Thoracic aorta (tissue), 2 donors: ENCODE measurements at places on chromosomes 6 and 20.

DNA sequence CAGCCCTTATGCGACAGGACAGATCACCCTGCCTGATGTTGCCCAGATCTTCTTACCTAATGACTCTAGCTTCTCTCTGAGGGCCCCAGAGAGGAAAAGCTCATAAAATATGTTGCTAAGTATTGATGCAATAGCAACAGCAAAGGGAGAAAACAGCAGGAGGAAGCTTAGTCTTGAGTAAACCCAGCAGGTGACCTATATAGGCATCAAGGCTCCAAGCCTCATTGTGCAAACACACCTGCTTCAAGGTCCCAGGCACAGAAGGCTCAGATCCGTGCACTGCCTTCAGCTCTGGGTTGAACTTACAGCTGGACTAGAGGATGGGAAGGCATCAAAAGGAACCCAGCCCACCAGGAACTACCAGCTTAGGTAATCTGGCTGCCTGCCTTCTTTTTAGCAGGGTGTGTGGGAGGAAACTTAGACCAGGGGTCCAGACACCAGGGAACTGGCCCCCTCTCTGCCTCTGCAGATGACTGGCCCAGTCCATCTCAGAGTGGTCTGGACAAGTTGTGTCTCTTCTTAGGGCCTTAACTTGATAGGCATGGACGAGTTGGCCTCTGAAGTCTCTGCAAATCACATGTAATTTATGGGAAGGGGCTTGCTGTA, 34.4 kb downstream of the TGM3 start:
- H3K27ac ChIP-seq: no peak overlapping the region
- no peaks in the 10 kb centered on the region for H3K36me3 ChIP-seq
- H3K4me1 ChIP-seq: no peaks in the 10 kb centered on the region
- DNase-seq: no peak
- H3K27me3 ChIP-seq: no peaks in the 10 kb centered on the region

- no peak overlapping the region for H3K27ac ChIP-seq
- H3K27me3 ChIP-seq: no peaks in the 10 kb centered on the region
- H3K4me1 ChIP-seq: no peaks in the 10 kb centered on the region
- H3K4me3 ChIP-seq: no peak overlapping the region
- no peak for DNase-seq
- H3K36me3 ChIP-seq: no peaks in the 10 kb centered on the region
These were observed 126.1 kb downstream of the TFAP2C start for GRCh38 chr20:56755201-56755600.

DNA sequence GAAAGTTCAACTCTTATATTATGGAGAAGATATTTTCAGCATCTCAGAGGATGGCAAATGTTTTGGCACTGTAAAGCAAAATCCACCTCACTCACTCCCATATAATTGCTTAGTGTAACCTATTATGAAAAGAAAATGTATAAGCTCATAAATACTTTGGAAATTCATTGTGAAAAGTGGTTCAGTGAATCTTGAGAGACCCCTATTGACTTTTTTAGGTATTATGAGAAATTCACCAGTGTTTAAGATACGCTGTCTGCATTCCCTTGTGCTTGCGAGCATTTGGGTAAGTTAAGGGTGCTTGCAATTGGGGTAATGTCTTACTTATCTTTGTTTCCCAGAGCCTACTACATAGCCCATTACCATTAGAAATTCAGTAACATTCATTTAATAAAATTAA, 66.3 kb upstream of the BMP5 start:
- H3K4me1 ChIP-seq: no peaks in the 10 kb centered on the region
- H3K27me3 ChIP-seq: no peaks in the 10 kb centered on the region

GRCh38 chr6:96836631-96837080, 621 bp downstream of the GPR63 start:
- no peak for DNase-seq
- no peaks in the 10 kb centered on the region for H3K36me3 ChIP-seq
- H3K4me3 ChIP-seq: peak overlapping the region; percentile 95
- no peaks in the 10 kb centered on the region for H3K27me3 ChIP-seq
- H3K27ac ChIP-seq: peak overlapping the region; percentile 53
